Regular cardiac myocyte (primary cell): ENCODE measurements at places on chromosomes 11 and 22. TPM values are rescaled to one million over a fixed set of nuclear protein-coding genes. Genes with fewer than 3 reads are reported as not detected.

CNTF gene
- total RNA-seq: 1.1 and 1.2 TPM in 2 replicates

PITPNB gene
- total RNA-seq: 20.3 and 29.3 TPM in 2 replicates

EXT2 gene
- 94.9 and 240 TPM in 2 replicates for total RNA-seq

F2 gene
- total RNA-seq: 0.19 and 0.28 TPM in 2 replicates

OR56A1 gene
- total RNA-seq: not detected in 2 replicates

SLC22A8 gene
- total RNA-seq: not detected in 2 replicates

VSIG2 gene
- not detected in 2 replicates for total RNA-seq

DYNC2H1 gene
- 21.3 and 57.2 TPM in 2 replicates for total RNA-seq

APOA4 gene
- total RNA-seq: not detected in 2 replicates
